GM12892 (cell line): ENCODE measurements at places on chromosomes 4 and X.

- DNase-seq = peak; percentile 59
Measured at GRCh38 chr4:110631584-110632505, 9.0 kb upstream of the PITX2 start.

GRCh38 chr4:150131581-150132228 is 53.5 kb downstream of the DCLK2 start:
- DNase-seq = no peak

DNA sequence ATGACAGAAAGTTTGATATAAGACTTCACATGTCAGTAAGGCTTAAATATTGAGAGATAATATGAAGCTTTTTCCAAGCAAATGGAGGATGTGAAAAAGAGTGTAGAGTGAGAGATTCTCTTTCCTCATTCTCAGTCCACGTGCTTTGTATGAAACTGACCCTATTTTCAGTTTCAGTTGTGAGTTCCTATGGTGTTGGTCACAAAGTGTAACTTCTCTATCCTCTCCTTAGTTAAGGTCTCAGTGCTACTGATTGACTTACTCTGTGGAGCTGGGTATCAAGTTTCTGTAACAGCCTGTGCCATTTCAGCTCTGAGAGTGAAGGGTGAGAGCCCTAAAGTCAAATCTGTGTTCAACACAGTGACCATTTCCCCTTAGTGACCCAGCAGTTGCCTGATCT is 277.2 kb downstream of the EPHA5 start:
- DNase-seq = no peak

DNA sequence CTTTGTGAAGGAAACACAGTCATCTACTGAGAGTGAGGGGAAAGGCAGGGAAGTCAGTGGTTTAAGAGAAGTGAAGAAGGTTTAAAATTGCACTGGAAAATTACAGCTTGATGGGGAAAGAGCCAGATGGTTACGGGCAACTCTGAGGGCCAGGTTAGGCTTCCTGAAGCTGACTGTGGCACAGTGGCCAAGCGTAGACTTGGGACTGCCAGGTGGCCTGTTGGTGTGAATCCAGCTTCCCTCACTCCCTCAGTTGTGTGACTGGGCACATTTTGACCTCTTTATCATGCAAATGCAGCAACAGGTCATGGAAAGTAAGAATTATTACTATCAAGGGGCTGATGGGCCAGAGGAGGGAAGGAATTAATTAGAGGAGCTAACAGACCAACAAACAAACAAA is 390.1 kb downstream of the UNC5C start:
- no peak for DNase-seq

GRCh38 chr4:162131256-162131655 is 32.5 kb downstream of the FSTL5 start:
- no peak for DNase-seq

DNA sequence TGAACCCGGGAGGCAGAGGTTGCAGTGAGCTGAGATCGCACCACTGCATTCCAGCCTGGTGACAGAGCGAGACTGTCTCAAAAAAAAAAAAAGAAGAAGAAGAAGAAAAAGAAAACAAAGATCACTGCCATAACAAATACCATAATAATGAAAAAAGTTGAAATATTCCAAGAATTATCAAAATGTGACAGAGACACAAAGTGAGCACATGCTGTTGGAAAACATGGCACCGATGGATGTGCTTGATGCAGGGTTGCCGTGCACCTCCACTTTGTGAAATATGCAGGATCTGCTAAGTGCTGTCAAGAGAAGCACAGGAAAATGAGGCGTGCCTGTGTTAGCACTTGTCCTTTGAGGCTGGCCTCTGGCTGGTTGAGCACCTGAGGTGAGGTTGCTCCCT is 133.3 kb downstream of the STK32B start:
- DNase-seq = no peak

- no peak for DNase-seq
Measured at GRCh38 chrX:133403984-133404383, 11.3 kb downstream of the GPC4 start.

- no peak for DNase-seq
Measured at GRCh38 chr4:114378305-114378903, 220.2 kb upstream of the UGT8 start.

GRCh38 chr4:169657470-169658107 is 37.2 kb downstream of the CLCN3 start:
- no peak for DNase-seq

DNA sequence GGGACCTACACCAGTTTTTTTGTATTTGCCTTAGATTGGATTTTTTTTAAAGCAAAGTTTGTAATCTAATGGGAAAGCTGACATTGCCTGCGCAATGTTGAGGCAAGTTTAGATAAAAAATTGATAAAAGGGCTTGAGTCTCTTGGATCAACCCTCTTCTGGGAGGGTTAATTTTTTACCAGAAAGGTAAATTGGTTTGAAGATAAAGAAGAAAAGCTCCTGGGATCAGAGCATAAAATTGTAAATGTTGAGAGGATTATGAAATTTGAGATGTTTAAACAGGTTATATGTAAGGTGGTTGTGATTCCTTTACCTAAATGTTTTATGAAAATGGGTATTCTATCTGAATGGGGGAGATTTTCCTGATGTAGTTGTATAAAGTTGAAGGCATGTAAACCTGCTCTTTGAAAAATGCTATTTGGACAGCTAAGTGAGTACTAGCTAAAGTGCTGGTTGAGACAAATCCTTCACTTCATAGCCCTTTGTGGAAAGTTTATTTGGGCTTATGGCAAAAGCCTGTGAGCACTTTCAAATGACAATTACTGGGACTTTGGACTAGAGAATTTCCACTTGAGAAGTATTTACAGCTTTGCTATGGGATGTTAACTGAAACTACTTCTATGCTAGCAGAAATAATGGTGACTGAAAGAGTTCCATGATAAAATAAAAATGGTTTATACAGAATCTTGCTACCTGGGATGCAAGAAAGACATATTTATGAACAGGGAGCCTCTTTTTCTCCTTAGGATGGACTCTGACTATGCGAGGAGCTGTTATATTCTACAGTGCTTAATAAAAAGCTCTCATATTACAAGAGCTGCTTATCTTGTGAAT is 56.2 kb downstream of the UGT2B10 start:
- no peak for DNase-seq

DNA sequence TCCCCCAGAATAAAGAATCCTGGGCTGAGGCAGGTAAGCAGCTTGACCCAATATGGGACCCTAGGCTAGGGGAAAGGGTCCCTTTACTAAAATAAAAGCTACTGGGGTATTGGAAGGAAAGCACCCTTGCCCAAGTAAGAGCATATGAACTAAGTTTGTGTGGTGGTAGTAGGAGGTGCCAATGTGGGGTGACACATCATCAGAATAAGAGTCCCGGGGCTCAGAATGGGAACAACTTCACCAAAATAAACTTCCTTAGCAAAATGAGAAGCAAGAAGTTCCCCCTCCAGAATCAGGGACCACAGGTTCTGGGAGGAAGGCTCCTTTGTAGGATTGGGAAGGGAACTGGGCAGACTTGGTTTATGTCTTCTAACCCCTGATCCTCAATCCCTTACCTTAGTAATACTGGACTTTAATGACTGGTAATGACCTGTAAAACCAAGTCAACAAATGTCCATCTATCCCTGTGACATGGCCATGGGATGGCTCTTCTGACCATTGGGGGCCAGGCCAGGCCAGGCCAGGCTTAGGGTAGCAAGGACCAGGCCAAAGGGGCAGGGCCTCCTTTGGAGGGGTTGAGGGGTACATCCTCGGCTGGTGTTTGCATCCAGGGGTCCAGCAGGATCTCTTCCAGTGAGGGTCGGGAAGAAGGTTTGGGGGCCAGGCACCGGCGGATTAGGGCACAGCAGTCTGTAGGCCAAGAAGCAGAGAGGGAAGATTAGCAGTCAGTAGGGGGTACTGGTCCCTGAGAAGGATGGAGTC is 2.3 kb upstream of the SLC35A2 start:
- no peak for DNase-seq

GRCh38 chr4:183858011-183858615 is 47.0 kb upstream of the STOX2 start:
- no peak for DNase-seq

DNA sequence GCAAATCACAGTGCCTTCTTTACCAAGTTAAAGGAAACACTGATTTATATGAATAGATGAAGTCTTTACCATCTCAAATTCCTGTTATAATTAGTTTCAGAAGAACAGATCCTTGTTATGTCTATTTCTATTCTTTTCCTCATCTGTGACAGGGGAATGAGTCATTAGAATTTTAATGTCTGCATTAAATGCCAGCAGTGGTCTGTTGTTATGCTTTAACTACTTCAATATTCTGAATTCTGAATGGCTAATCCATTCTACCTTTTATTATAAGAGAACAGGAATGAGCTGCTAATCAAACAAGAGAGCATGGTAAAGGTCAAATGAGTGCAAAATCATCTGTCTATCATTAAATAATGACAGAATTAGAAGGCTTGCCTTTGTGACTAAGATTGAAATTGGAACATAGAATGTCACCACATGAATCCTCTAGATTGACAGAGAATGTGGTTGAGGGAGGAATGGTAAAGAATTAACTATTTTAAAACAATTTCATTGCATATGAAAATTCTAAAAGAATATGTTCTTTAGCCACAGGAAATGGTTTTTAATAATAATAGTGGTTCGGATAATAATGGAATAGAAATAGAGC is 935.5 kb downstream of the ADGRL3 start:
- DNase-seq = no peak

DNA sequence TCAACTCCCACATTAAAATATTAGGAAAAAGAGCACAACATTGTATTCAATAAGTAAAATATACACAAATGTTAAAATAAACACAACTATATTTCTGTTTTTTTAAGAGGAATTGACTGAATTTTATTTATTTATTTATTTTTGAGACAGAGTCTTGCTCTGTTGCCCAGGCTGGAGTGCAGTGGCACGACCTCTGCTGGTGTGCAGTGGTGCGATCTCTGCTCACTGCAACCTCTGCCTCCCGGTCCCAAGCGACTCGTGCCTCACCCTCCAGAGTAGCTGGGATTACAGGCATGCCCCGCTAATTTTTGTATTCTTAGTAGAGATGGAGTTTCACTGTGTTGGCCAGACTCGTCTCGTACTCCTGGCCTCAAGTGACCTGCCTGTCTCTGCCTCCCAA is 31.4 kb downstream of the TEX13A start:
- no peak for DNase-seq

GRCh38 chrX:65643531-65644052 is 23.9 kb upstream of the MSN start:
- no peak for DNase-seq

DNA sequence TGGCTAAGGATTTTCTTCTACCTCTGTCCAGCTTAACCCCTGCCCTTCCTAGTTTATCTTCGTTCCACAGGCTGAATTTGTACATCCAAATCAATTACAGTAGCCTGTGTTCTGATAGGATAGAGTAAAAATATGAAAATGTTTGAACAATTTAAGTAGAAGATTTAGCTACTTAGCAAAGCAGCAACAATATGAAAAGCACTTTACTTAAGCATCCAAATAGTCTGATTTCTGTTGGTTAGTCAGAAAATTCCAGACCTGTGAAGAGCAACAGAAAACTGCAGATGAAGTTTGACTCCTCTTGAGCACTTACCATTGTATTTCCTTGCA is 2.0 kb downstream of the ARSJ start:
- DNase-seq = no peak

DNA sequence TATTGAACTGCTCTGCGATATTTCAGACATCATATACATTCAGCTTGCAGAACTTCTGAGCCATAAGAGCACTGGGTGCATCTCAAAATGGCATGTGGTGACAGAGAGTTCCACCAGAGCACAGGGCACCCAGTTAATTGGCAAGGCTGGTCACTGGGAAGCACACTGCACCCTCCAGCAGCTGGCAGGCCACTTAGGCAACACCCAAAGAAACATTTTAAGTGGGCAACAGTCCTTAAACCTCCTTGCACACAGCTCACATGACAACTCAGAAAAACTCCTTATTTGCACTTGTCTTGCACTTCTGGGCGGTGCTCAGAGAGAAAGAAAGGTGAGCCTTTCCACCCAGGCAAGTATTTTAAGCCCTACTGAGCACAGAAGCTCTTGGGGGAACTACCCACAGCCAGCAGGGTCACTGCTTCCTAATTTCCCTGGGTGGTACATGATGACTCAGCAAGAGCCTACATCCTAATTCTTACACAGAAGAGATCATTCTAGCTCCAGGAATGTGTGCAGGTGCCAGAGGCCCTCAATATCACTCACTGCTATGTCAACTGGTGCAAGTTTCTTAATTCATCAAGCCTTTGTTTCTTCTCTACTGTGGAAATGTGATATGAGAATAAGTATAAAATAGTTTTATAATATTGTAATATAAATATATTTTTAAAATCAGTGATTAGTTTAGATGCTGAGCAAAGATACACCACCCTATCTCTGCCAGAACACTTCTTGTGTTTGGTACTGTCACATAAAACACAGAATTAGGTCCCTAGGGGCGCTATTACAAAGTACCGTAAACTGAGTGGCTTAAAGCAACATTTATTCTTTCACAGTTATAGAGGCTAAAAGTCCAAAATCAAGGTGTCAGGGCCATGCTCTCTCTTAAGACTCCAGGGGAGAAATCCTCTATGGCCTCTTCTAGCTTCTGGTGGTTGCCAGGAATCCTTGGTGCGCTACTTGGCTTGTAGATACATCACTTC is 155.1 kb upstream of the PPARGC1A start:
- DNase-seq = no peak

GRCh38 chrX:84187533-84188319 is at the start of gene RPS6KA6:
TSS of gene RPS6KA6 (minus strand) at chrX:84188199. CDS start at chrX:84187899, 300 bp downstream.
- peak; percentile 23 for DNase-seq

GRCh38 chrX:79147477-79147876 is 3.0 kb downstream of the GPR174 start:
- no peak for DNase-seq

DNA sequence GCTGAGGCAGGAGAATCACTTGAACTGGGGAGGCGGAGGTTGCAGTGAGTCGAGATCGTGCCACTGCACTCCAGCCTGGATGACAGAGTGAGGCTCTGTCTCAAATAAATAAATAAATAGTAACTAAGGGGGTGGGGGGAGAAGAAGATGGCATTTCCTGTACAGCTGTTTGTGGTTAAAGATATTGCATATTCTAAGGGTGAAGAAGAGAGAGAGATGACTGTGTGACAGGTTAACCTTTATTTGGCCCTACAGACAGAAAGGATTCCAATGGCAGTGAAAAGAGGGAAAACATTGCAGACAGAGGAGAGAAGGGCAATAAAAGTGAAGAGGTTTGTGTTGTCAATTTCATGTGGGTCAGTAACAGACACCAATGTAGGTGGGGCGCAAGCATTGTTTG is 9.4 kb downstream of the TASL start:
- no peak for DNase-seq

DNA sequence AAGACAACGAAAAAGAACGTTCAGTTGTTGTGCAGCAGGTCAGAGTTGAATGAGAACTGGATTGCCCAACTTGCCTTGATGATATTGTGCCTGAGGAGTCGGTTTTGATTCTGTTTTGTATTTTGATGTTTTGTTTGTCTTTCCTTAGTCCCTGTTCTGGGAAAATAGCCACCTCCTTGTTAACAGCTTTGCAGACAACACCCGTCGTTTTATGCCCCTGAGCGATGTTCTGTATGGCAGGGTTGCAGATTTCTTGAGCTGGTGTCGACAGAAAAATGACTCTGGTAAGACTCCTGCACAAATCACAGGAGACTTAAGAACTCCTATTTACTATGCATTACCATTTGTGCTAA is 4.5 kb downstream of the BST1 start:
- no peak for DNase-seq
